ENCODE measurements at places on chromosomes 3 and 15.

GRCh38 chr3:5520237-5520636 lies 332.7 kb downstream of the EDEM1 start:
- DNase-seq, result no peak

DNA sequence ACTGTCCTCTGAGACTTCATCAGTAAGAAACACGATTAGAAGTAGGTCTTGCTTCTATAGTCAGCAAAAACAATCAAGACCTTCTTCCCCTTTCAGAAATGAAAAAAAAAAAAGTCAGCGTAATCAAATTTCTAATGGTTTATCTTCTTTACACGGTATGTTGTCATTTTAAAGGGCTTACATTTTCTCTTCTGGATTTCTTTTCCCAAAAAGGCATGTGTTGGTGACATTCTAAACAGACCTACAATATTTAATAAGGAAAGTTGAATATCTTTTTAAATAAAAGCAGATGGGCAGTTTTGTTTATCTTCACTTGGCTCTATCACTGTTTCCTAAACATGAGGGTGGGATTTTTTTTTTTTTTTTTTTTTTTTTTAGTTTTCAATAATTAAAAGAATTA lies 197.3 kb upstream of the ADAMTS9 start:
- no peak for DNase-seq

DNA sequence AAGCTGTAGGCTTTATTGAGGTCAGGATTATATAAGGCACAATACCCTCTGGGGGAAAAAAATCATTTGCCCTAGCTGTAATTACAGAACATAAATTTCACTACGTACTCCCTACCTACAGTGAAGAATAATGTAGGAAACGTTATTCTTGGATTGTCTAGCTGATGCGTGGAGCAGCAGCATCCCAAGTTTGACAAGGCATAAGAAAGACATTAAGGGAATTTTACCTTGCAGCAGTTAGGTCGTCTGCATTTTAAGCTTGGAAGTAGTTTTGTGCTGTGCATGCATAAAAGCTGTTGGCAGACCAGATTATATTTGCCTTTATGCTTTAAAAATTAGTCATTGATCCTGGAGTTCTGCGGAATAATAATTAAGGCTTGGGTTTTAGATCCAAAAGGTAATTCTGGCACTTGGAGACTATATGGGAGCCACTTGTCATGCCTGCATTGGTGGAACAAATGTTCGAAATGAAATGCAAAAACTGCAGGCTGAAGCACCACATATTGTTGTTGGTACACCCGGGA lies 2.2 kb downstream of the EIF4A2 start:
- DNase-seq, result no peak

DNA sequence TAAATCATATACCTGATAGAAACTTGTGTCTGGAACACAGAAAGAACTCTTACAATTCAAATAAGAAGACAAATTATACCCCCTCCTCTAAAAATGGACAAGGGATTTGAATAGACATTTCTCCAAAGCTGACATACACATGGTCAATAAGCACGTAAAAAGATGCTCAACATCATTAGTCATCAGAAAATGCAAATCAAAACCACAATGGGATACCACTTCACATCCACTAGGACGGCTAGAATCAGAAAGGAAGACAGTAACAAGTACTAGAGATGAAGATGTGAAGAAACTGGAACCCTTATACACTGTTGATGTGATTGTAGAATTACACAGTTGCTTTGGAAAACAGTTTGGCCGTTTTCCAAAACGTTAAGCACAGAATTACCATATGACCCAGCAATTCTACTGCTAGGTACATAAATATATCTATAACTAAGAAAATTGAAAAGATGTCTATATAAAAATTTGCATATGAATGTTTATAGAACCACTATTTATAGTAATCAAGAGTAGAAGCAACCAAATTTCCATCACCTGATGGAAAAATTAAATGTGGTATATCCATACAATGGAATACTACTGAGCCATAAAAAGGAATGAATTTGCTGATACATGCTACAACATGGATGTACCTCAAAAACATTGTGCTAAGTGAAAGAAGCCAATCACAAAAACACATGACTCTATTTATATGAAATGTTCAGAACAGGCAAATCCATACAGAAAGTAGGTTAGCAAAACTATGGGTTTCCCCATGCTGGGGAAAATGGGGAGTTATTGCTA lies 60.8 kb downstream of the GREM1 start:
- no peak for DNase-seq

GRCh38 chr15:97597801-97598200 lies 362.7 kb upstream of the ARRDC4 start:
- no peak for DNase-seq

DNA sequence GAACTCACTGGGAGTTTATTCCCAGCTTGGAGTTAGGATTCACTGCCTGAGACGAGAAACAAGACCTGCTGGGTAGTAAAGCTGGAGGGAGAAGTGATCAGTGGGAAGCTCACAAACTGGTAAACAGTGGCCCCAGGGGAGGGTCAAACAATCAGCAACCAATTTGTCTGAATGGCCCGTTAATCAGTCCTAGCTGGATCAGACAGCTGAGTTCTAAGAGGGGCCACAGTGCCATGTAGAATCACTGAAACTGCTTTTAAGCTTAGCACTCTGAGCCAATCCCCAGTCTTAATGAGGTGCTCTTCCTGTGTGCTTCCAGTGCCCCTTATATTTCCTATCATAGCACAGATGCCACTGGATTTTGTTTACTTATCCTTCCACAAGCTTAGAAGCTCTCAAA lies 591.7 kb downstream of the RSL24D1 start:
- DNase-seq, result no peak

GRCh38 chr3:108477511-108478147 lies 32.8 kb downstream of the MYH15 start:
- peak; percentile 8 for DNase-seq

DNA sequence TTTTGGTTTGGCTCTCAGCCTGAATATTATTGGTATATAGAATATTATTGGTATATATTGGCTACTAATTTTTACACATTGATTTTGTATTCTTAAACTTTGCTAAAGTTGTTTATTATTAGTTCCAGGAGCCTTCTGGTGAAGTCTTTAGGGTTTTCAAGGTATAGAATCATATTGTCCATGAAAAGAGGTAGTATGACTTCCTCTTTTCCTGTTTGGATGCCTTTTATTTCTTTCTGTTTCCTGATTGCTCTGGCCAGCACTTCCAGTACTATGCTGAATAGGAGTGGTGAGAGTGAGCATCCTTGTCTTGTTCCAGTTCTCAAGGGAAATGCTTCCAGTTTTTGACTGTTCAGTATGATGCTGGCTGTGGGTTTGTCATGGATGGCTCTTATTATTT lies 107.3 kb upstream of the LIPC start:
- no peak for DNase-seq

- DNase-seq, result no peak
Measured at GRCh38 chr3:182913889-182914288, 66.4 kb downstream of the DCUN1D1 start.

DNA sequence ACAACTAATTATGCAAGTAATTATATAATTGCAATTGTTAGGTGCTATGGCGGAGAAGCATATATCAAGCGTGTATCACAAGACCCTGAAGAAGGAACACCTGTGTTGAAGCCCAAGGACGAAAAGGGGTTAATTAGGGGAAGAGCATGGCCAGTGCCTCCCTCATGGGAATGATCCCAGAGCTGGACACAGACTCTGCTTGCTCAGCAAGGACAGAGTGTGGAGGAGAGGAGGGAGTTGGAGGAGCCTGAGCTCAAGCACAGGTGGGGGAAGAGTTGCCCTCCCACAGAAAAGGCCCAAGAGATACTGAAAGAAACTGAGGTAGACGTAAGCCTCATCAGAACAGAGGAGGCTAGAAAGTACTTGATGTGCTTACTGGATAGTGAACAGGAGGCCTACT lies 423.7 kb downstream of the EPHB1 start:
- no peak for DNase-seq

- no peak for DNase-seq
Measured at GRCh38 chr3:145058483-145058882, 1086.9 kb downstream of the DIPK2A start.

GRCh38 chr3:127706785-127707351 lies 34.1 kb downstream of the ABTB1 start:
- DNase-seq, result no peak

- no peak for DNase-seq
Measured at GRCh38 chr15:85045615-85046014, 64.0 kb downstream of the PDE8A start.

GRCh38 chr3:179450901-179451264 lies 387 bp downstream of the GNB4 start:
- peak; percentile 14 for DNase-seq

DNA sequence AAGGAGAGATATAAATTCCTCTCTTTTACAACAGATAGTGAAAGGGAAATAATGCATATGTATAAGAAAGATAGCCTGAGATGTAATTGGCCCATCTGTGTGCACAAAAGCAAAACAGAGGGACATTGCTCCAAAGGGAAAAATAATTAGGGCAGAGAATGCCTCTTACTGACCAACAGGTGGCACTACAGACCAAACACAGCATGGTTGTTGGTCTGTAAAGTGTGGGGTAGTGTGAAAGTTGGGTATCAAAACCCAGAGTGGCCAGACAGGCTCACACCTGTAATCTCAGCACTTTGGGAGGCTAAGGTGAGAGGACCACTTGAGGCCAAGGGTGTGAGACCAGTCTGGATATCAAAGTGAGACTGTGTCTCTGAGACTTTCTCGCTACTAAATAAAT lies 4.5 kb upstream of the TLNRD1 start:
- DNase-seq, result no peak

DNA sequence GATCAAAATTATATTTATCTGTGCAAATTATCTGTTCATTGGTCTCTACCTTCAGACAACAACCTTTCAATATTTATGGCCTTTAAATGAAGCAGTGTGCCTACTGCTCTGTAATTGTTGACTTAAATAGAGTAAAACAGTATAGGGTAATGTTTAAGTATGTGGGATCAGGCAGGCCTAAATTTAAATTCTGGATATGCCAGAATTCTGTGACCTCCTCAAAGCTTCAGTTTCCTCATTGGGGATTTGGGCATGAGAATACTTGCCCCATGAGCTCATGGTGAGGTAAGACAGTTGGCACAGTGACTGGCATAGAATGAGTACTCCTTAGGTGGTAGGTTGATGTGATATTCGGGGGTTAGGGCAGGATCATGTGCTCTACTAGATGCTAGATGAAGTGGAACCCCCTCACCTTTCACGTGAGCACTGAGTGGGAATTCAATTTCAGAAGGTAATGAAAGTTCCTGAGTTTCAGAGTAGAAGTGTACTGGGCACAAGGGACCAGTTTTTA lies 14.9 kb downstream of the ARL8B start:
- DNase-seq, result no peak

DNA sequence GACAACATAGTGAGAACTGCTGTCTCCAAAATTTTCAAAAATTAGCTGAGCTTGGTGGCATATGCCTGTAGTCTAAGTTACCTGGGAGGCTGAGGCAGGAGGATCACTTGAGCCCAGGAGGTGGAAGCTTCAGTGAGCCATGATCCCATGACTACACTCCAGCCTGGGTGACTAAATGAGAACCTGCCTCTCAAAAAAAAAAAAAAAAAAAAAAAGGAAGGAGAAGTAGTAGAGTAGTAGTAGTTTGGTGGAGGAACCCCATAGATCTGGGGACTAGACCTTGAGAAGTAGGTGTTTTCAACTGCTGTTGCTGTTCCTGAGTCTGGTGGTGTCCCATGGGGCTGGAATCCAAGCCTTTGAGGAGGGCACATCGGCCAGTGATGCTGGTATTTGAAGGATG lies 38.4 kb upstream of the UBE2E2 start:
- no peak for DNase-seq

DNA sequence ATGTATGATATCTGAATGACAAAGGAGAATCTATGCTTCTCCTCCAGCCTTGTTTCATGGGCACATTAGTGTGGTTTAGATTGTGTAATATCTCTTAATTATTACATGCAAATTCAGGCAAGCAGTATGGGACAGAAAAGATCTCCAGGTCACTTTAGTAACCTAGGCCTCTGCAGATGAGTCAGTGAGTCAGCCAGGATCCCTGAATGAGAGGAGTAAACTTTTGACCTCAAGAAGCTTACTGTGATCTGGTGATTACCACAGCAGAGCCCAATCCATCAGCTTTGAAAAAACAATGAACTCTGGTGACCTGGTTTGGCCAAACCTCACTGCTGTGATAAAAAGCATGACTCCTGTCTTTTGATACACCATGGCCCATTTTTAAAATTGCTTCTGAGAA lies 107.8 kb downstream of the LRRN1 start:
- no peak for DNase-seq

GRCh38 chr15:89104172-89104564 lies 15.9 kb downstream of the ABHD2 start:
- DNase-seq, result no peak

DNA sequence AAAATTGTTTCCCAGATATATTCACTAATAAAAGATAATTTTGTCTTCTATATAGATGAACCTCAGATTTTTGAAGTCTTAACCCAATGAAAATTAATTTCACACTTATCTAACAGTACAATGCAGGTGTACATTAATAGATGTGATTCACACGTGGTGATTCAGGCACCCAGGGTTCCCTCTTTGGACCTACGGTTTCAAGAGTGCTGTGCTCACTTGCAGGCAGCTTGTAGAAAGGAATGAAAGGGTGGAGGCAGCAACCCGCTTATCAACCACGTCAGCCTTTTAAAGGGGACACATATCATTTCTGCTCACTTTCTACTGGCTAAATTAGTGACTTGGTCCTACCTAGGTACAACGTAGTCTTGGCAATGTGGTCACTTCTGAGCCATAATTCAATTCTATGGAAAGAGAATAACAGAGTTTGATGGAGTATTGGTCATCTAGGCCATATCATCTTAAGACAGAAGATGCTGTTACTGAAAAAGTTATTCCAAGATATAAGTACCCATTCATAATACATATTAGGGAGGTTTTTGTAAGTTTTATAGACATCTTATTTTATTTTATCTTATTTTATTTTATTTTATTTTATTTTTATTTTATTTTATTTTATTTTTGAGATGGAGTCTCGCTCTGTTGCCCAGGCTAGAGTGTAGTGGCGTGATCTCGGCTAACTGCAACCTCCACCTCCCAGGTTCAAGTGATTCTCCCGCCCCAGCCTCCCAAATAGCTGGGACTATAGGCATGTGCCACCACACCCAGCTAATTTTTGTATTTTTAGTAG lies 37.9 kb downstream of the ACP3 start:
- DNase-seq, result no peak

- no peak for DNase-seq
Measured at GRCh38 chr15:96406701-96407100, 76.2 kb downstream of the NR2F2 start.

- no peak for DNase-seq
Measured at GRCh38 chr15:89165677-89166076, 55.7 kb downstream of the RLBP1 start.

- no peak for DNase-seq
Measured at GRCh38 chr3:186896875-186897274, 33.5 kb upstream of the ST6GAL1 start.

- DNase-seq, result peak; percentile 6
Measured at GRCh38 chr15:46280762-46281542, 646.1 kb downstream of the SQOR start.

- DNase-seq, result no peak
Measured at GRCh38 chr3:150902988-150903387, 2.3 kb downstream of the MINDY4B start.

DNA sequence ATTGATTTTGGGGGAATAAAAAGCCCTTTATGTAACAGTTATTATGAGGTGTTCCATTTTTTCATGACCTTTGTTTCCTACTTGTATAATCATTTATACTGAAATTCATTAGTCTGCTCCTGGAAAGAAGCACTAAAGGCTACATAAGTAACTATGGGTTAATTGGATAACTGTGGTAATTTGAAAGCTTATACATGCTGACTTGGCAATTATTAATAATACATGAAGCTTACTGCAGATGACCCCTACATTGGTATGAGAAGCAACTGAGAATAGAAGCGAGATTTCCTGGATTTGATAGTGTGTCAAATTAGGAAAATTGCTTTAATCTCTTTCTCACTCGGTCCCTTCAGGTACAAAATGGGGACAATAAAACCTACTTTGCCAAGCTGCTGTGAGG lies 658.0 kb downstream of the ROBO1 start:
- DNase-seq, result no peak
